ENCODE measurements at places on chromosomes 6 and 20. TPM values are rescaled to one million over a fixed set of nuclear protein-coding genes. Genes with fewer than 3 reads are reported as not detected.

The DDO gene
- polyA plus RNA-seq: 0.13 TPM

The CDC25B gene
- polyA plus RNA-seq: 59.8 TPM

The CALHM4 gene
- 0.11 TPM for polyA plus RNA-seq

The ZNF311 gene
- polyA plus RNA-seq: 0.27 TPM

The SNPH gene
- polyA plus RNA-seq: 3.1 TPM

The CDH4 gene
- 3.5 TPM for polyA plus RNA-seq

The PTPRT gene
- polyA plus RNA-seq: not detected

The SLC17A1 gene
- not detected for polyA plus RNA-seq

The BPIFA1 gene
- polyA plus RNA-seq: not detected

The TCF21 gene
- 10.0 TPM for polyA plus RNA-seq

The RPS6KA2 gene
- polyA plus RNA-seq: 31.3 TPM

The GRM1 gene
- polyA plus RNA-seq: not detected

The OTOR gene
- polyA plus RNA-seq: not detected

The NFATC2 gene
- 0.44 TPM for polyA plus RNA-seq

The MACROD2 gene
- 0.06 TPM for polyA plus RNA-seq

The GPLD1 gene
- 0.05 TPM for polyA plus RNA-seq

The RPP40 gene
- 8.1 TPM for polyA plus RNA-seq

The RING1 gene
- polyA plus RNA-seq: 40.8 TPM

All from IMR-90 (cell line).